ENCODE measurements at places on chromosomes 2 and 18. TPM values are rescaled to one million over a fixed set of nuclear protein-coding genes. Genes with fewer than 3 reads are reported as not detected.

DNA sequence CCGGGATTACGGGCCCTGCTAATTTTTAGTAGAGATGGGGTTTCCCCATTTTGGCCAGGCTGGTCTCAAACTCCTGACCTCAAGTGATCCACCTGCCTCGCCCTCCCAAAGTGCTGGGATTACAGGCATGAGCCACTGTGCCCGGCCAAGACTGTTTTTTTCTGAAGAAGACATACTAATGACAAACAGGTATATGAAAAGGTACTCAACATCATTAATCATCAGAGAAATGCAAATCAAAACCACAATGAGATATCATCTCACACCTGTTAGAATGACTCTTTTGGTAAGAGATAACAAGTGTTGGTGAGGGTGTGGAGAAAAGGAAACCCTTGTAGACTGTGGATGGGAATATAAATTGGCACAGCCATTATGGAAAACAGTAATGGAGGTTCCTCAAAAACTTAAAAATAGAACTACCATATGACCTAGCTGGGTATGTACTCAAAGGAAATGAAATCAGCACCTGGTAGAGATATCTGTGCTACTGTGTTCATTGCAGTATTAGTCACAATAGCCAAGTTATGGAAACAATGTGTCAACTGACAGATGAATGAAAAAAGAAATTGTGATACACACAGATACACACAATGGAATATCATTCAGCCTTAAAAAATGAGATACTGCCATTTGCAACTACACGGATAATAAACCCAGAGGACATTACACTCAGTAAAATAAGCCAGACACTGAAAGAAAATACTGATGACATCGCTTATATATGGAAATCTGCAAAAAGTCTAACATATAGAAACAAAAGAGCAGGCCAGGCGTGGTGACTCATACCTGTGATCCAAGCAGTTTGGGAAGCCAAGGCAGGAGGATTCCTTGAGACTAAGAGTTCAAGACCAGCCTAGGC lies 20.8 kb downstream of the SOS1 start:
- no peaks in the 10 kb centered on the region for H3K27me3 ChIP-seq
- H3K4me3 ChIP-seq: no peak overlapping the region
- no peaks in the 10 kb centered on the region for H3K36me3 ChIP-seq
- no peaks in the 10 kb centered on the region for H3K4me1 ChIP-seq

LHCGR gene
- 0.35 TPM for total RNA-seq

GRCh38 chr18:11268153-11268552 lies 118.8 kb upstream of the PIEZO2 start:
- no peaks in the 10 kb centered on the region for H3K36me3 ChIP-seq
- H3K27me3 ChIP-seq: no peaks in the 10 kb centered on the region
- no peak for DNase-seq
- H3K27ac ChIP-seq: no peak overlapping the region

IRS1 gene
- 45.1 TPM for total RNA-seq

CNGA3 gene
- 0.05 TPM for total RNA-seq

GRCh38 chr2:190634381-190634780 lies 14.5 kb upstream of the NAB1 start:
- no peak overlapping the region for H3K4me3 ChIP-seq
- H3K27me3 ChIP-seq: no peaks in the 10 kb centered on the region
- H3K27ac ChIP-seq: no peak overlapping the region
- H3K36me3 ChIP-seq: no peaks in the 10 kb centered on the region
- peaks cover 2% of the 10 kb centered on the region for H3K4me1 ChIP-seq
- no peak for DNase-seq

- no peaks in the 10 kb centered on the region for H3K27me3 ChIP-seq
- no peak overlapping the region for H3K4me3 ChIP-seq
- H3K4me1 ChIP-seq: peaks cover 2% of the 10 kb centered on the region
- no peak for DNase-seq
- no peak overlapping the region for H3K27ac ChIP-seq
Measured at GRCh38 chr2:157486596-157487270, 42.8 kb upstream of the CYTIP start.

Measured in ovary (tissue), 10 donors.